ENCODE measurements at places on chromosomes 5 and 9.

DNA sequence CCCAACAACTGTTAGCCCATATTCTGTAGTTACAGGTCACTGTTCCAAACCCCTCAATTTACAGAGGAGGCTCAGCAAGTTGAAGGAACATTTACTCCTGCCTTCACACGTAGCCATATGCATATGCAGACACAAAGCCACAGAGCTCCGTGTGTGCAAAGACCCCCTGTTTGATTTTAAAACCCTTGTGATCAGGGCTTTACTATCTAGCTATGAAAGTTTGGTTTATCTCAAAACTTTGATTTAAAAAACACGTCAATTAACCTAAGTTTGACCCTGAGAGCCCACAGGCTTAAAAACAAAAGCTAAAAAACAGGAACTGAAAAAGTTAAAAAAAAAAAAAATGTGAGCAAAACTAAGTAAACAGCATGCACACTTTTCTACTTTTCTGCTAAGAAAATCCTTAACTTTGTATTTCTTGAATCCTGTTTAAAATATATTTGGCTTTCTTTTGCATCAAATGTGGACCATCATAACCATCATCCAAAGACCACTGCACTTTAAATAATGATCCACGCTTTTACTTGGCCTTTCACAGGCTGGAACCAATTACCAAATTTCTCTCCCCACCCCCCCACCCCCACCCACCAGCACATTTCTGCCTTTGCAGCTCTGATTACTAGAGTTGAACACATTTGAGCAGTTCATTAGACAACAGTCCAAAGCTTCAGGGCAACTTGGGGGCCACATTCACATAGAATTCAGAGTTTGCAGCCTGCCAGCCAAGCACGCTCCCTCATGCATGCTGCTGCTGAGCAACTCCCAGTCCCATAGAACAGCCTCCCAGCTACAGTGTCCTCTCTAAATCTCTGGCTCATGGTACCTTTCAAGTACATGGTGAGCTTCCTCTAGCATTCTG is 128.8 kb upstream of the MAP3K1 start:
- H3K27me3 ChIP-seq = no peaks in the 10 kb centered on the region
- H3K27ac ChIP-seq = no peak overlapping the region
- no peaks in the 10 kb centered on the region for H3K4me1 ChIP-seq
- H3K36me3 ChIP-seq = no peaks in the 10 kb centered on the region

DNA sequence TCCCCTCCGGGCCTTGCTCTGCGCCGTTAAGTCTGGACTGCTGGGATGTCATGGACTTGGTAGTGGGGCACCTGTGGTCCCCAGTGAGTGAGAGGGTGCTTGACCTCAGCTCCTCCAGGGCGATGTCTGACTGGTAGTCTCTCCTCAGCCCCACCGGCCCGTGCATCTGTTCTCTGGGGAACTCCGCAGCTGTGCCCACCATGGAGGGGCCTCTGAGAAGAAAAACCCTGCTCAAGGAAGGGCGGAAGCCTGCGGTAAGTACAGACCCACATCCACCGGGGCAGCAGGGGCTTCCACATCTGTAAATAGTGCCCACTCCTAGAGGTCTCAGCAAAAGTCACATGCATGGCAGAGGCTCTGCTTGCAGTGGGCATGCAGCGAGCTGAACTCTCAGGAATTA is 52.6 kb upstream of the GARNL3 start:
- DNase-seq = no peak
- H3K4me3 ChIP-seq = no peak overlapping the region
- H3K36me3 ChIP-seq = no peaks in the 10 kb centered on the region
- no peaks in the 10 kb centered on the region for H3K4me1 ChIP-seq
- no peak overlapping the region for H3K27ac ChIP-seq

DNA sequence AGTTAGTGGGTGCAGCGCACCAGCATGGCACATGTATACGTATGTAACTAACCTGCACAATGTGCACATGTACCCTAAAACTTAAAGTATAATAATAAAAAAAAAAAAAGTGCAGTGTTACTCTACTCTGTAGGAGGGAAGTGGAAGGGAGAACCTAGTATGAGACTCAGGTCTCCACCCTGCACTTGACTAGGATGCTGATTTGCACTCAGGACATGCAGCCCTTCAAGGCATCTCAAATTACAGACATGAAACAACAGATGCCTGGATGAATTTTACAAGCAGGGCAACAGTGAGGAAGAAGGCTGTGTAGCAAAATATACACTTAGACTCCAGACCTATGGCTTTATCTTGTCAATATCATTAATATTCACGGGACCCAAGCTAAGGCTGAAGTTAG is 16.5 kb downstream of the TRIM32 start:
- H3K27me3 ChIP-seq = no peaks in the 10 kb centered on the region
- peaks cover 38% of the 10 kb centered on the region for H3K4me1 ChIP-seq
- peaks cover 15% of the 10 kb centered on the region for H3K36me3 ChIP-seq

GRCh38 chr5:78922879-78923621 is 62.1 kb downstream of the ARSB start:
- no peaks in the 10 kb centered on the region for H3K27me3 ChIP-seq
- H3K27ac ChIP-seq = no peak overlapping the region
- no peak overlapping the region for H3K4me3 ChIP-seq
- no peaks in the 10 kb centered on the region for H3K36me3 ChIP-seq
- no peaks in the 10 kb centered on the region for H3K4me1 ChIP-seq
- no peak for DNase-seq

- peak; percentile 6 for DNase-seq
- H3K27me3 ChIP-seq = no peaks in the 10 kb centered on the region
- no peak overlapping the region for H3K27ac ChIP-seq
- H3K4me3 ChIP-seq = no peak overlapping the region
- H3K36me3 ChIP-seq = no peaks in the 10 kb centered on the region
Measured at GRCh38 chr5:159156426-159157238, 52.7 kb downstream of the RNF145 start.

DNA sequence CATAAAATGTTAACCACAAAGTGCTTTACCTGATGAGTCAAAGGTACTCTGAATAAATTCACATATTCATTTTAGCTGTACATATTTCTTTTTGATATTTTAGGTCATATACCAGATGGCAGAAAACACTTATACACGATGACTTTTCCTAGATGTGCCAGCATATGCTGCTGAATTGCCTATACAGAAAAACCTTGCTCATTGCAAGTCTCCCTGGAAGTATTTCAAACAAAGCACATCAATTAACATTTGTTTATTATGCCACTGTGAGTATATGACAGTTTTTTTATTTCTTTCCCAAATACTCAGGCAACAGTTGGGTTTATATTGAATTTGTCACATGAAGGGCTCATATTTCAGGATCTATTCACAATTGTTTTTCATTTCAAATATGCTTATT is 180.8 kb downstream of the TMEM232 start:
- H3K27ac ChIP-seq = no peak overlapping the region
- DNase-seq = no peak
- no peaks in the 10 kb centered on the region for H3K27me3 ChIP-seq
- no peaks in the 10 kb centered on the region for H3K4me1 ChIP-seq
- no peak overlapping the region for H3K4me3 ChIP-seq
- H3K36me3 ChIP-seq = no peaks in the 10 kb centered on the region

- H3K27me3 ChIP-seq = no peaks in the 10 kb centered on the region
- DNase-seq = peak; percentile 50
- H3K4me1 ChIP-seq = peaks cover 18% of the 10 kb centered on the region
- H3K27ac ChIP-seq = peak overlapping the region; percentile 71
- H3K4me3 ChIP-seq = no peak overlapping the region
Measured at GRCh38 chr9:81416476-81417298, 272.7 kb downstream of the TLE1 start.
